HL-60 (cell line): ENCODE measurements at places on chromosomes 3 and 15.
A peak's percentile ranks its signal among the peaks of the same experiment; 100 is the strongest.

DNA sequence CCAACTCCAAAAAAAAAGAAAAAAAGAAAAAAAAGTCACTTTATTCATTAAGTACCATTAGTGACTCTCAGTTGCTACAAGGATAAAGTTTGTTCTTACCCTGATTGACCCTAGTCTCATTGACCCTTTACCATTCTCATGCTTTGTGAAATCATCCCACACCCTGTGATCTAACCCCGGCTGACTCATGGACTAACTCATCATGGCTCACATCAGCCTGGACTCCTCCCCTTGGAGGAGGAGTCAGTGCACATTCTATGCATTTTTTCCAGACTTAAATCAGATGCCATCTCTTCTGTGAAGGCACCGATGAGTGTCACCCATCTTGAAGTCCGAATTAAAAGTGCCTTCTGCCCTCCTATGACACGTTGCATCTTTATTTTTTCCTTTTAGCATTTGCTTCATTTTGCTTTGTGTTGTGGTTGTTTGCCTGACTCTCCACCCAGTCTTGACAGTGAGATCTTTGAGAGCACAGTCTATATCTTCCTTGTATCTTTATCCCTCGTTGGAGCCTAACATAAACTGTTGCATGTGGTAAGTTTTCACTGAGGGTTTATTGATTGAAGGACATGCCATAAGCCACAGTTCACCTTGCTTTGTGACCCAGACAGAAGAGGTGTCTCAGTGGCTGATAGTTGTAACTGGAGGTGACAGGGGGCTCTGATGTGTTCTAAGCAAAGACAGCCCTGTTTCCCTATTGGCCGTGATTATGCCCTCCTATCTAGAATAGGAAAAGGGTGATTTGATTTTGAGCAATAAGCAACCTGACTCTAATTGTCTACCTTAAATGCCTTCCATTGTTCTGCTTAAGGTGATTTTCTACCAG lies 72.1 kb downstream of the IL1RAP start:
- peak; percentile 47 for DNase-seq

DNA sequence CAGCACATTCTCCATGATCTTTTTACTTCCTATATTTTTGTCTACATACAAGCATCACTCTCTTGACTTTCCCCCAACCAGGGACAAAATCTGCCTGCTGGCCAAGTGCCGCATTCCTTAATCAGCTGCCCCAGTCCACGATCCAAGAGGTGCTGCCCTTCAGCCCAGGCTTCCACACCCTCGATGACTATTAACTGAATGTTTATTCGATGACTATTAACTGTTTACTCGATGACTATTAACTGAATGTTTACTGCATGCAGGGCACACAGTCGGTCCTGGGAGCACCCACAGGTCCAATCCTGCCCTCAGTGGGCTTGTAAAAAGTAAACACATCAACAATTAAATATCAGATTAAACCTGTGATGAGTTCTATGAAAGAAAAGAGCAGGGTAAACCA lies 256.9 kb downstream of the ARRDC4 start:
- no peak for DNase-seq

GRCh38 chr3:58102976-58103451 lies 94.8 kb downstream of the FLNB start:
- no peak for DNase-seq

GRCh38 chr15:70810916-70811578 lies 42.9 kb downstream of the LARP6 start:
- no peak for DNase-seq

GRCh38 chr15:80568298-80568697 lies 126.8 kb upstream of the ABHD17C start:
- DNase-seq = no peak

DNA sequence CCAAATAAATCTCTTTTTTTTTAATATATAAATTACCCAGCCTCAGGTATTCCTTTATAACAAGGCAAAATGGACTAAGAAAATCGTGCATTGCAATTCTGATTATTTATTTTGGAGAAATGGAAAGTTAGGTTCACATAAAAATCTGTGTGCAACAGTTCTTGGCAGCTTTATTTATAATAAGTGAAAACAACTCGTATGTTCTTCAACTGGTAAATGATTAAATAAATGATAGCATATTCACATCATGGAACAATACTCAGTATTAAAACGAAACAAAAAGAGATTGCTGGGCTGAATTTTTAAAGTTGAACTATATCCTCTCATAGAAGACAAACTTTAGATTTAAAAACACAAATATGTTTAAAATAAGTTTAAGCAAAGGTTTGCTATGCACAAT lies 176.3 kb upstream of the ZNF385D start:
- no peak for DNase-seq

- DNase-seq = peak; percentile 21
These were observed 266.4 kb upstream of the HES1 start for GRCh38 chr3:193869221-193870201.

DNA sequence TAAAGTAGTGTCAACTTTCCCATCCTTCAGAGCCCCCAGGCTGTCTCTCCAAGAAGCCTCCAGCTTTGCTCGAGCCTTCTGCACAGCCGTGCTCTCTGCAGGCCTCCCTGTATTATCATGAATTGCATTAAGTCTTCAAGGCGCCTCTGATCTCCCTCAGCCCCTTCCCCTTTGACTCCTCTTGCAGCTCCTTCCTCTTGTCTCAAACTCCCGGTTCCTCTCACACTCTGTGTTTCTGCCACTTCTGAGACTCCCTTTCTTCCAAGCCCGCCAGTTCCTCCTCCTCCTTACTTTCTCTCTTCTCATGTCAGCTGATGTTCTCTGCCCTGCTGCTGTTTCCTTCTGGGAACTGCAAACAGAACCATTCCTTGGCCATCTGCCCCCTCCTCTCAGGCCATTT lies 418.8 kb downstream of the EPHB1 start:
- no peak for DNase-seq

GRCh38 chr15:71808311-71809020 lies 1.9 kb upstream of the NR2E3 start:
- DNase-seq = no peak

- no peak for DNase-seq
These were observed 99.9 kb downstream of the GMPS start for GRCh38 chr3:155970398-155970797.

DNA sequence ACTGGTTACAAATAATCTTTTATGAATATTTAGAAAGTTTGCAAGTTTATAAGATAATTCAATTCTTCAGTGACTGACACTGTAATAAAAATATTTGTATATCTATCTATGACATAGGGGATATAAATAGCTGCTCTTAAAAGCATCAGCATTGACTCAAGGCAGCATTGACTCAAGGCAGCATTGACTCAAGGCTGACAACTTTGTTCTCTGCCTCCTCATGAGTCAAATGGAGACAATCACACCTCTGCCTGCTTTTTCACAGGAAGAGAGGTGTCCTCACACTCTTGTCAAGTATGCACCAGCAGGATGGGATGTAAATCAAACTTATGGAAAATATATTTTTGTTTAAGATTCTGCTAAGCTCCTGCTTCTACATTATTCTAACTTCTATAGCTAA lies 1173.1 kb downstream of the NSUN3 start:
- DNase-seq = no peak

GRCh38 chr3:51280176-51280575 lies 104.9 kb upstream of the MANF start:
- no peak for DNase-seq

DNA sequence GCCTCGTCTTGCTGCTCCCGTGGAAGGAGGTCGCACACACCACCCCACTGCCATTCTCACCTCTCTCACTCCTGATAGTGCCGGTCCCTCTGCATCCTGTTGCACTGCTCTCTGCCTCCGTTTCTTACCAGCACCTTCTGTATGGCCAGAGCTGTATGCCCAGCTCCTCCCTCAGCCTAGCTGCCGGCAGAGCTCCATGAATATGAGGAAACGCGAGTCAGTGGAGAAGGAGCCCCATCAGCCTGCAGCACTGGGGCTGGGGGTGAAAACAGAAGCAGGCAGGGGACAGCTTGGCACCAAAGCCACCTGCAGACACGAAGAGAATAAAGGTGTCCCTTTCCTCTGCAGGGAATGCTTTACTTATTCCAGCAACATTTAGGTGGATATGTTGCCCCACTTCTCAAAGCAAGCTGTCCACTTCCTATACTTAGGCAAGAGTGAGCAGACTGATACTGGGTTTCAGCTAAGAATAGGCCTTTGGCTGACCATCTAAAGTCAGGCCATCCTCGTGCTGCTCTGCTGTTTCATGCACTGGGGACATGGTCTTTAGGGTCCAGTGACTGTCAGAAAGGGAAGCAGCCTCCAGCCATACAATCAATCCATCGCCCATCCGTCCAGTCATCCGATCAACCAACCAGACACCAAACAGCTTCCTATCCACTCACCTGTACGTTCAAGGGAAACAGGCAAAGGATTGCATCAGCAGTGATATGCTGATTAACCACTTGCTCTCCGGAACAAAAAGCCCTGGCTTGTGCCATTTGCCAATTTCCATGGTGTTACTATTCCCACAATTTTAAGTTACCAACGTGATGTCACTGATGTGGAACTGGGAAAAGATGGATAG lies 222.7 kb downstream of the XXYLT1 start:
- no peak for DNase-seq
